T-cell (primary cell): ENCODE measurements at places on chromosomes 12 and 14.

- no peak for DNase-seq
Measured at GRCh38 chr12:120536064-120536791, 2.1 kb downstream of the RNF10 start.

- no peak for DNase-seq
Measured at GRCh38 chr14:73424453-73424852, 33.9 kb downstream of the NUMB start.

DNA sequence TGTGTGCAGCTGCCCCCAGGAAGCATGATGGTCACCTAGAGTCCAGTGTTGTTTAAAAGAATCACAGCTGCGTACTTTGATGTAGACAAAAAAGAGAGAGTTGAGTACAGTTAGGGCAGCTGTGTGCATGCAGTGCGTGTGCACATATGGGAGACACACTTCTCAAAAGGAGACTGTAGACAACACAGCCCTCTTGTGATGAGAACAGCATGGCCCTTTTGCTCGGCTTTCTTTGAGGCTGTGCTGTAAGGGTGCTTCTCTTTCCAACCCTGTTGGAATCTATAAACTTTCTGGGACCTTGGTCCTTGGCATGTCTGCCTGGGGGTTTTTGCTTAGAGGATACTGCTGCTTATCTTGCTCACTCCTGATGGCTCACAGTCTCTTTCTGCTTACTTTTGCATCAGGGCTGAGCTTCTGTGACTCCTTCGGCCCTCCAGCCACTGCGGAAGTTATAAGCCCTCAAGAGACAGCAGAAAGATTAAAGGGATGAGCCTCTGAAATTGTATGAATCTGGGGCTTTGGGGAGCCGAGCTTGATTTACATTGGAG lies 102.9 kb downstream of the DYRK2 start:
- no peak for DNase-seq

DNA sequence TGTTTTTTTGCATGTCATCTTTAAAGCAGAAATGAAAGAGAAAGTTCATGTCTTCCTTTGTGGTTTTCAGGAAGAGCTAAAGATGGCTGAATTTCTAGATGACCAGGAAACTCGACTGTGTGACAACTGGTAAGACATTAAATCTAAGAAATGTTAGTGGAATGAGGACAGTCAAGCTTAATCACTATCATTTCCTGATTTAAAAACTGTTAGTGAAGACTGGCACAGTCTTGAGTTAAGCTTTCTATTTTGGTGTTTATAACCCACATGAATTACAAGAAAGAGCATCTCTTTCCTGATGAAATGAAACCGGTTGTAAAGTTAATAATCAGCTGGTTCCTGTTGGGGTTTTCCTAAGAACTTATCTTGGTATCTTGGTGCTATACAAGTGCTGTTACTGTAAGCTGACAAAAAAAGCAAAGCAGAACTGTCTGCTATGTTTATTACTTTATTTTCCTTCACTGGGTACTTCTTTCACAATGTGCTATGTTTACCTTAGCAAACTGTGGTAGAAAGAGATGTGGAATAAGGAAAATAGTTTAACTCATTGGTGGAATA lies 5.2 kb downstream of the TRAFD1 start:
- DNase-seq = no peak

GRCh38 chr14:91123201-91123600 lies 9.3 kb downstream of the DGLUCY start:
- DNase-seq = no peak

GRCh38 chr14:105067140-105067968 lies 2.1 kb upstream of the GPR132 start:
- no peak for DNase-seq

DNA sequence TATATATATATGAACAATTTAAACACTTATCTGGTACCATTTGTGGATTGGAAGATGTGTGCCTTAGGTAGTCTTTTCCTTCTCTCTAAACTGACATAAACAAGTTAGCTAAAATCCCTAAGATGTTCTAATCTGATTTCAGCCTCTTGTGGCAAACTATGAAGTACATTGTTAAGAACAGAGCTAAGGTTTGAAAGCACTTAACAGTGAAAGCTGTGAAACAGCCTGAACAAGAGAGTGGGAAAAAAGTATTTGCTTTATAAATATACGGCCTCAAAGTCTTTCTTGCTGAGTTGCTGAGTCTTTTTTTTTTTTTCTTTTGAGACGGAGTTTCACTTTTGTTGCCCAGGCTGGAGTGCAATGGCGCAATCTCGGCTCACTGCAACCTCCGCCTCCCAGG lies 53.7 kb upstream of the PELI2 start:
- DNase-seq = no peak

DNA sequence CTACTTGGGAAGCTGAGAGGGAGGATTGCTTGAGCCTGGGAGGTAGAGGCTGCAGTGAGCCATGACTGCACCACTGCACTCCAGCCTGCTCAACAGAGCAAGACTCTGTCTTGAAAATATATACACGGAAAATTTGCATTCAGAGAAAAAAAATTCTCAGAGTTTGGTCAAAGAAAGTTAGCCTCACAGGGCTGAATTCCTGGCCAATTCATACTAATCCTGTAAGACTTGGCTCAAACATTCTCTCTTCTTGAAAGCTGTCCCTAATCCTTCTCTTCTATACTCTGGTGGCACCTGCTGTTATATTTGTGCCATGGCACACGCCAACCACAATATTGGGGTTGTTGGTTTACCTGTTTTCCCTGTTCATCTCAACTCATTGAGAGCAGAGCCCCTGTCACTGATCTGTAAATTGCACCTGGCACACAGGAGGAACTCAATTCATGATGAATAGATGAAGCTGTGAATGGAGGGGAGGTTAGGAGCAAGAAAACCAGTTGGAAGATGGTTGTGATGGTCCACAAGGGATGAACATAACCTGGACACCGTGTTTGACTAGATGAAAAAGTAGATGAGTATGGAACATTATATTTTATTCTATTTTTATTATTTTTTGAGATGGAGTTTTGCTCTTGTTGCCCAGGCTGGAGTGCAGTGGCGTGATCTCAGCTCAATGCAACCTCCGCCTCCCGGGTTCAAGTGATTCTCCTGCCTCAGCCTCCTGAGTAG lies 36.8 kb upstream of the SPTSSA start:
- DNase-seq = no peak

- DNase-seq = no peak
Measured at GRCh38 chr14:55702511-55702910, 122.5 kb downstream of the KTN1 start.
